ENCODE measurements at places on chromosomes 6 and 20. TPM values are rescaled to one million over a fixed set of nuclear protein-coding genes. Genes with fewer than 3 reads are reported as not detected.
A peak's percentile ranks its signal among the peaks of the same experiment; 100 is the strongest.

GRCh38 chr6:142878407-142878806 is 66.6 kb downstream of the HIVEP2 start:
- DNase-seq: peak; percentile 61
- H3K4me3 ChIP-seq: no peak overlapping the region
- peaks cover 90% of the 10 kb centered on the region for H3K4me1 ChIP-seq
- no peaks in the 10 kb centered on the region for H3K36me3 ChIP-seq

DNA sequence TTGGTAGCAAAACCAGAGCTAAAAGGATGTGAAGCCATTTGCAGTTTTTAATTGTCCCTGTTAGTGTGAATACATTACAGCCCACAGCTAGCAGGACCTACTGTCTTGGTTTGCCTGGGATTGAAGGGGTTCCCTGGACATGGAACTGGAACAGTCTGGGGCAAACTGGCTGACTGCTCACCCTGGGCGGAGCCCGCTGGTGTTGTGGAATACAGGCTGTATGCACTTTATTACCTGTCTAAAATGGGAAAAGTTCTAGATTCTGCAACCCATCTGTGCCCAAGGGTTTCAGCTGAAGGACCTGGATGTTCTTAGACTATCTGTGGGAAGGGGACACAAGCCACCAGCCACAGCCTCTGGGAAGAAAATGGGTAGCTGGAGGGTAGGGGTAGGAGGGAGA is 12.2 kb upstream of the CDKN1A start:
- no peaks in the 10 kb centered on the region for H3K36me3 ChIP-seq
- DNase-seq: no peak
- H3K27ac ChIP-seq: peak overlapping the region; percentile 63
- H3K4me3 ChIP-seq: no peak overlapping the region
- H3K4me1 ChIP-seq: peaks cover 13% of the 10 kb centered on the region

DNA sequence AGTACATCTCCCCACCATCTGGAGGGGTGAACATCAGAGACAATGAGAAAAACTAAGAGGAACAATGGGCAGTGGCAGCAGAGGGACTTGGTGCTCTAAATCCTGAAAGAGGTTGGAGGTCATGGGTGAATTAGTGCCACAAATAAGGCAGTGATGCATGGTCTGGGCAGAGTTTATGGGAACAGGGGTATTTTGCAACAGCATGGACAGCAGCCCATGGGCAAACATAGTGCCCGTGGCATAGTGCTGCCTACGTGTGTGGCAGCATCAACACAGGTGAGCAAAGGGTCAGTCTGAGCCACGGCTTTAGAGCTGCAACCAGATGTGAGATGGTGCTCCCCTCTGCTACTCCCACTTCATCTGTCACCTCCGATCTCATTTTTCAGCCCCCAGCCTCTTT is 459.1 kb upstream of the CITED2 start:
- peaks cover 30% of the 10 kb centered on the region for H3K4me1 ChIP-seq
- H3K36me3 ChIP-seq: no peaks in the 10 kb centered on the region
- H3K27me3 ChIP-seq: no peaks in the 10 kb centered on the region
- H3K27ac ChIP-seq: peak overlapping the region; percentile 63
- peak; percentile 70 for DNase-seq

DNA sequence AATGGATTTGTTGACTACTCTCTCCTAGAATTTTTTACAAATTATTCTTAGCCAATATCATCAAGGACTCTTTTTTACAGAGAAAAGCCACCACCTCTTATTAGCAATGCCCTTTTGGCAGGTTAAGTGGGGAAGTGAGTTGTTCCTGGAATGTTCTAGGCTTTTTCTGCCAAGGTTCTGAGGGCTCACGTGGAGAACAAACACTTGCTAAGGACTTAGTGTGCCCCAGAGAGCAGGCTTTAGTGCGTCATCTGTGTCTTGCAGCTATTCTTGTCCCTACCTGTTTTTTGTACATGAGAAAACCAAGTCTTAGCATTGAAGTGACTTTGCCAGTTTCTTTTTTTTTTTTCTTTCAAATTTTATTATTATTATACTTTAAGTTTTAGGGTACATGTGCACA is 33.5 kb downstream of the CFAP61 start:
- peak overlapping the region; percentile 47 for H3K4me3 ChIP-seq
- peaks cover 13% of the 10 kb centered on the region for H3K36me3 ChIP-seq
- DNase-seq: peak; percentile 94
- peaks cover 28% of the 10 kb centered on the region for H3K4me1 ChIP-seq

DNA sequence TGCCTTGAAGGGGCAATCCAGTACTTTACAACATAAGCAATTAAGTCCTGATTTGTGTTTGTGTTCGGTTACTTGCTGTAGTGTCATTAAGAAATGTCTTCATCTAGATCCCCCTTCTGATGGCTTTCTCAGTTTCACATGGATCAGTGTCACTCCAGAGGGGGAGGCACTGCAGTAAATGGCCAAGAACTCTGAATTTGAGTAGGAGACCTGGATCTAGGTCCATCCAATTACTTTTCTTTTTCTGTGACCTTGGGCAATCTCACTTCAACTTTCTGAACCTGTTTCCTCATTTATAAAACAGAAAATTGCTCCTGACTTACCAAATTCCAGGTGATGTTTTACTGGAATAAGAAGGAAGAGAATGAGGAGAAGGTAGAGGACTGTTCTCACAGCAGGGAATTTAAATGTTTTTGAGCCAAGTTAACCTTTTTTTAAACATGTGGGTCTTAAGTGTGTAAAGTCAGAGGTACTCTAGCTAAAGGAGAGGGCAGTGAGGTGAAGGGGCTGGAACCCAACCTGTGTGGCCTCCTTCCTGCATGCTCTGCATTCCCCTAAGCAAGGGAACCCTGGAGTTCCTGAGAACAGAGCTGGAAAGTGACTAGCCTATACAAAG is 285.5 kb downstream of the HACE1 start:
- no peaks in the 10 kb centered on the region for H3K4me1 ChIP-seq
- H3K27me3 ChIP-seq: no peaks in the 10 kb centered on the region
- DNase-seq: no peak
- H3K36me3 ChIP-seq: no peaks in the 10 kb centered on the region
- H3K4me3 ChIP-seq: no peak overlapping the region

GRCh38 chr6:57044568-57044967 is 1.9 kb upstream of the KIAA1586 start:
- H3K27ac ChIP-seq: no peak overlapping the region
- peaks cover 13% of the 10 kb centered on the region for H3K4me1 ChIP-seq
- no peaks in the 10 kb centered on the region for H3K36me3 ChIP-seq
- no peak for DNase-seq
- no peak overlapping the region for H3K4me3 ChIP-seq

- H3K36me3 ChIP-seq: no peaks in the 10 kb centered on the region
- no peak overlapping the region for H3K4me3 ChIP-seq
- no peak for DNase-seq
- H3K4me1 ChIP-seq: no peaks in the 10 kb centered on the region
- no peak overlapping the region for H3K27ac ChIP-seq
These were observed 89.4 kb upstream of the EZR start for GRCh38 chr6:158908606-158909005.

DNA sequence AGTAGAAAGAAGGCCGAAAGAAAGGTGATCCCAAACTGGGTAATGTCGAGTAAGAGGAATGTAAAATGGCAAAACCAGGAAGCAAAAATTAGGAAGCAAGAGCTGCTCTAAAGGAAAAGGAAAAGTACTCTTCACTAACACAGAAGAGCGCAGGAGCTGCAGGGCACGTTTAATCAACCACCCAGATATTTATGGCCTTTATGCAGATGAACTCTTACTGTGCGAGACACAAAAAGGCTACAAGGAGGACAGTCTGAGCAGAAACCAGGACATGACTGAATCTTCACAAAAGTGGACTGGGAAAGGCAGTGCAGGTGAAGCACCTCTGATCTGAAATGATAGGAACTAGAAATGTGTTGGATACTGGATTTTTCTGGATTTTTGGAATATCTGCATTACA is 15.2 kb upstream of the PRR18 start:
- DNase-seq: no peak
- no peaks in the 10 kb centered on the region for H3K4me1 ChIP-seq
- peaks cover 43% of the 10 kb centered on the region for H3K36me3 ChIP-seq

DNA sequence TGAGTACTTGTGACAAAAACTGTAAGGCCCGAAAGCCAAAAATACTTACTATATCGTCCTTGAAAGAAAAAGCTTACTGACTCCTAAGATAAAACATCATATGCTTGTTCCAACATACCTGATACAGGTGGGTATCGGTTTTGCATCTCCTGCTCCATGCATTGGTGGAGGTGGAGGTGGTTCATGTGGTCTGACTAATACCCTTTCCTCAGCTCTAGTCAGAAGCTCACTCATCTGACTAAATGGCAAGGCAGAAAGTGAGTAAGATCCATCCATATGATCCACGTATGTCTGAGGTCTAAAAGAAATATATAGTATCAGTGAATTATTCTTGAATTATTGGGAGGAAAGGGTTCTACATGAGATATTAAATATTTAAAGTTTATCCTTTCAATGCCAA is 76.2 kb downstream of the WASF1 start:
- H3K27ac ChIP-seq: no peak overlapping the region
- DNase-seq: no peak
- H3K4me3 ChIP-seq: no peak overlapping the region
- no peaks in the 10 kb centered on the region for H3K4me1 ChIP-seq
- no peaks in the 10 kb centered on the region for H3K36me3 ChIP-seq
- no peaks in the 10 kb centered on the region for H3K27me3 ChIP-seq

DNA sequence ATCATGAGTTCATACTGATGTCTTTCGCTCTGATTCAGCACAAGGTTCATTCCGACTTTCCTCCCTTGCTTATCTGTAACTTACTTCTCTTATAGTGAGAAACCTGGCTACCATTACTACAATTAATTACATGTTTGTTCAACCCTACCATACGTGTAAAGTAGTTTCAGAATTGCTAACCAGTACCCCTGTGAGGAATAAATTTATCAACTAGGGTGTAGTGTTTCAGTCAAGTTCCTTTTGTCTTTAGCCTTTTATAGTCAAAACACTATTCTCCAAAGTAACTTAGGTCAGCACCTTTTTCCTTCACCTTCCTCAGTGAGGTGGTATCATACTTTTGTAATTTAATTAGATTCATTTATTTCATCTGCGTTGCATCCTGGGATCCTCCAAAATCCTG is 64.9 kb downstream of the MAP3K4 start:
- no peak overlapping the region for H3K4me3 ChIP-seq
- no peak overlapping the region for H3K27ac ChIP-seq
- H3K36me3 ChIP-seq: no peaks in the 10 kb centered on the region
- H3K4me1 ChIP-seq: no peaks in the 10 kb centered on the region
- no peak for DNase-seq

DNA sequence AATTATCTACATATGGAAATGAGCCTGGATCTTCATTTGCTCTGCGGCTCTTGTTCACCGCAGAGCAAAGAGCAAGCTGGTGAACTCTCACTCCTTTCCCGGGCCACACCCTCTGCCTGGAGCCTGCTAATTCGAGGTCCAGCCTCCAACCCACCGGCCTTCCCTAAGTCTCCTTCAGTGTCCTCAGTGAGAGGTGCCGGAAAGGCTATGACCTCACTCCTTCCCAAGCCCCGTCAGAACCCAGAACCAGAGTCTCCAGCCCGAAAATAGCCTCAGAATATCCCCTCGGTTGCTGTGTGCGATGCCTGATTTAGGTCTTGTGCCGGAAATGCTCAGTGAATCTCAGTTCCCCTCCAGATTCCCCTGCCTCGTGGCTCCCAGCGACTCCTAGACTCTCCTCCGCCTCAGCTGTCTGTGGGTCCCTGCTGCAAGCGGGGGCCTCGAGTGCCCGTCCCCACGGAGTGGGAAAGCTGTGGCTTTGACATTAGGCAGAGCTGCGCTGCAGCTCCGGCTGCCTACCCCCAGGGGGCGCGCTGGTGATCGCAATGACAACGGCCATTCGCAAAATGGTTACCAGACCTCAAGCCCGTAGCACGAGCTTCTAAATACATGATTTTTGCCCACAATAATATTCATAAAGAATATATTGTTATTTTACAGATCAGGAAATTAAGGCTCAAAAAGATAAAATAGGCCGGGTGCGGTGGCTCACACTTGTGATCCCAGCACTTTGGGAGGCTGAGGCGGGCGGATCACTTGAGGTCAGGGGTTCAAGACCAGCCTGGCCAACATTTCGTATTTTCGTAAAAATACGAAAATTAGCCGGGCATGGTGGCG is 4.1 kb upstream of the BNIP5 start:
- H3K4me1 ChIP-seq: peaks cover 4% of the 10 kb centered on the region
- no peak overlapping the region for H3K27ac ChIP-seq
- H3K36me3 ChIP-seq: no peaks in the 10 kb centered on the region
- H3K4me3 ChIP-seq: peak overlapping the region; percentile 0

DNA sequence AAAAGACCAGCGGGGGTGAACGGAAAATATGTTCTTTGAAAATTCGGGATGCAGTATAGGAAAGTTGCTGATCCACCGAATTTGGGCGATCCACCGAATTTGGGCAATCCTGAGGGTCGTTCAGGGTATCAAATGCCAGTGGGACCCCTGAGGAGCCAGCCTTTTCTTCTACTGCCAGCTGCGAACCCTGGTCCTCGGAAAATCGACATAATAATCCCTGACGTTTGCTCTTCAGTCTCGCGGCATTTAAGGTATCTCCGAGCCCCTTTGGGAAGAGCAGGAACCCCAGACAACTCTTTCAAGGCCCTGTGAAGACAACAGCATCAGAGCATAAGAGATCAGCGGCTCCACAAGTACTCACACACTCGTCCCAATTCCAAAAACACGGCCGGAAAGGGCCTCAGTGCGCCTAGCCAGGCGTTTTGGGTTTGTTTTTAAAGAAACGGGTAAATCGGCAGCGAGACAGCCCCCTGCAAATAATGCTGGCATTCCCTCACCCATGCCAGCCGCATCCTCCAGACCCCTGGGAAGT is 1.0 kb downstream of the SIM1 start:
- H3K4me1 ChIP-seq: peaks cover 6% of the 10 kb centered on the region
- no peak overlapping the region for H3K27ac ChIP-seq
- DNase-seq: no peak
- H3K36me3 ChIP-seq: no peaks in the 10 kb centered on the region

DNA sequence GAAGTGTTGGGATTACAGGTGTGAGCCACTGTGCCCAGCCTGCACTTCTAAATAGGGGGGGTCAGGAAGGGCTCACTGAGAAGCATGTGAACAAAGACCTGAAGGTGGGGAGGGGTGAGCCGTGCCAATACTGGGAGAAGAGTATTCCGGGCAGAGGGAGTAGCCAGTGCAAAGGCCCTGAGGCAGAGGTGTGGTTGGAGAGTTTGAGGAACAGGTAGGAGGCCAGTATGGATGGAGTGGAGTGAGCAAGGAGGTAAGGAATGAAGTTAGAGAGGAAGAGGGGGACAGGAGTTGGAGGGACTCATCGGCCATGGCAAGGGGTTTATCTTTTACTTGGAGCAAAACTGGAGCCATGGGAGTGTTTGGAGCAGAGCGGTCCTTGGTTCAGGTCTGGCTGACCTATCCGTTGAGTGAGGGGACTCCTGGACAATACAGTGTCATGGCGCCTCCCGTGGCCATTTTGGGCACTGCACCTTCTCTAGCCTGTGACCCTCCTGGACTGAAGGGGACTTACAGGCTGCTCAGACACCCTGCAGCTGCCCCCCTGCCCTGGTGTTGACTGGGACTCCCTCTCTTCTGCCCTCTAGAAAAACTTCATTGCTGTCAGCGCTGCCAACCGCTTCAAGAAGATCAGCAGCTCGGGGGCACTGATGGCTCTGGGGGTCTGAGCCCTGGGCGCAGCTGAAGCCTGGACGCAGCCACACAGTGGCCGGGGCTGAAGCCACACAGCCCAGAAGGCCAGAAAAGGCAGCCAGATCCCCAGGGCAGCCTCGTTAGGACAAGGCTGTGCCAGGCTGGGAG is 12.1 kb downstream of the FOXS1 start:
- no peak for DNase-seq
- H3K27ac ChIP-seq: peak overlapping the region; percentile 79
- H3K36me3 ChIP-seq: no peaks in the 10 kb centered on the region
- H3K4me1 ChIP-seq: peaks cover 14% of the 10 kb centered on the region
- H3K4me3 ChIP-seq: no peak overlapping the region
- no peaks in the 10 kb centered on the region for H3K27me3 ChIP-seq

OR12D3 gene
- total RNA-seq: not detected

FAM217B gene
- 2.8 TPM for total RNA-seq
